Mesangial cell (primary cell): ENCODE measurements at places on chromosomes 11 and 22. TPM values are rescaled to one million over a fixed set of nuclear protein-coding genes. Genes with fewer than 3 reads are reported as not detected.

Gene C11orf16
- total RNA-seq, result not detected in 2 replicates

Gene AIP
- total RNA-seq, result 59.2 and 87.3 TPM in 2 replicates

Gene ANO9
- total RNA-seq, result 3.1 and 15.8 TPM in 2 replicates

Gene SLC22A6
- total RNA-seq, result not detected in 2 replicates

Gene XPNPEP3
- 6.5 and 12.4 TPM in 2 replicates for total RNA-seq

Gene ZC3H12C
- 5.5 and 10.5 TPM in 2 replicates for total RNA-seq

Gene TMPRSS5
- total RNA-seq, result 0.13 and 0.16 TPM in 2 replicates
